ENCODE measurements at places on chromosomes 4 and X. TPM values are rescaled to one million over a fixed set of nuclear protein-coding genes. Genes with fewer than 3 reads are reported as not detected.

The RBM47 gene
- total RNA-seq: 153 TPM

The NXF2 gene
- total RNA-seq: not detected

The UGT2B15 gene
- total RNA-seq: not detected

The PNMA5 gene
- not detected for total RNA-seq

The GNRHR gene
- total RNA-seq: 0.19 TPM

The RNF175 gene
- total RNA-seq: not detected

DNA sequence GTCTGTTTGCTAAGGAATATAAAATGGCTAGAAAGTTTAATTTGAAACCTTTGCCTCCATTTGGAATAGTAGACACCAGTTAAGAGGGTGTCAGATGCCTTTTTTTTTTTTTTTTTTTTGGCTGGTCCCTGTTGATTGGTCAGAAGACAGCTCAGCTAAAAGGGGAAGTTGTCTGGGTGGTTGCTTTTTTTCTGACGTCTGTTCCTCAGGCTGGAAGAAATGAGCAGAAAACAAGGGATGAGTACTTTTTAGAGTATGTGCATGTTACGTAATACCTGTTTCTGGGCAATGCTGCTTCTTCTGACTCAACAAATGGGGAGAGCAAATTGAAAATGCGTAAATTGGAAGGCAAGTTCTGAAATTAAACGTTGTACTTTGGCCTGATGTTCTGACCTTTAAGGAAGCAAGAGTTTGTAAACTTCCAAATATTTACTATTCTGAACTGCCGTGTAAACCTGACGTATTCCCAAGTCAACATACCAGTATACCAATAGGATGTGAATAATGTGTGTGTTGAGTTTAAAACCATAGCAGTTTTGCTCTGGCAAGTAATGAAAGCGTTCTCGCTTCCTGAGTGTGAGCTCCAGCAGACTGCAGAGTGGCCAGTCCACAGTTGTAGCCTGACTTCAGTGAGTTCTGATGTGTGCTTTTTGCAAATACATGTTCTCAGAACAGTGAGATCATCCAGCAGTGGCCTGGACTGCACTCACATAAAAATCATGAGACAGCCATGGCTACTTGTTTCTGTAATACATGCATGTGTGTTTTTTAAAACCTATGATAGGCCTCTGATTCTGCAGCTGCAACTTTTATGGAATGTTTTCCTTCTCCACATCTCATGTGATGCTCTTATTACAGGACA is 1.7 kb downstream of the SAT1 start:
- no peak for DNase-seq

GRCh38 chr4:72109959-72110497 is 78.2 kb downstream of the NPFFR2 start:
- DNase-seq: no peak

DNA sequence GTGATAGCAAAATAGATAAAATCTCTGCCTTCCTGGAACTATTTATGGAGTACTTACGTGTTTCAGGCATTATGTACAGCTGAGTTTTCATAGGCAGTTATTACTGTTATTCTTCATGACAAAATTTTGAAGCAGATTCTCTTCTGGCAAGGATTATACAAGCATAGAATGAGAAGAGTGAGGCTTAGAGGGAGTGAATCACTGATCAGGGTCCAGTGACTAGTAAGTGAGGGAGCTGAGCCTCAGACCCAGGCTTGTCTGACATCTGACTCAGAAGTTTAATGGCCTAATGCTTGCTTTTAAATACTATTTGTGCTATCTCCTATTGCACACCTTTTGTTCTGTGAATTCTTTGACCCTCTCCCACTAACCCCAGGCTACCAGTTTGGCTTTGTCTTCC is 110.6 kb downstream of the DTHD1 start:
- DNase-seq: no peak

- no peak for DNase-seq
Measured at GRCh38 chrX:48924270-48924669, 5.4 kb upstream of the PIM2 start.

- DNase-seq: no peak
Measured at GRCh38 chr4:41006141-41006540, 208.2 kb downstream of the APBB2 start.

DNA sequence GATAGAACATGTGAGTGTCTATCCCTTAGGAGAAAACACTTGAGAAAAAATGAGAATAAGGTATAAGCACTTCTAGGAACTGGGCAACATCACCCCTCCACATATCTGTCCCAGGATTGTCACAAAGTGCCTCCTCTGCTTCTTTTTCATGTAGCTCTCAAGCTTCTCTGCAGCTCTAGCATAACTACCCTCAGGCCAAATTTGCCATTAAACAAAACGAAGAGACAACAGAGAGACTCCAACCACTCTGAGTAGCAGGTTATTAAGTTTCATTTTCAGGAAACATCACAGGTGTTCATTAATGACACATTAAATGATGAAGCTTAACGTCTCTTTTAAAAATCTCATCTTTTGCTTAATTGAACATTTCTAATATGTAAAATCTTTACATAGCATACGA is 580.0 kb downstream of the GALNTL6 start:
- no peak for DNase-seq

GRCh38 chrX:110588164-110588563 is 207.5 kb downstream of the CHRDL1 start:
- DNase-seq: no peak

DNA sequence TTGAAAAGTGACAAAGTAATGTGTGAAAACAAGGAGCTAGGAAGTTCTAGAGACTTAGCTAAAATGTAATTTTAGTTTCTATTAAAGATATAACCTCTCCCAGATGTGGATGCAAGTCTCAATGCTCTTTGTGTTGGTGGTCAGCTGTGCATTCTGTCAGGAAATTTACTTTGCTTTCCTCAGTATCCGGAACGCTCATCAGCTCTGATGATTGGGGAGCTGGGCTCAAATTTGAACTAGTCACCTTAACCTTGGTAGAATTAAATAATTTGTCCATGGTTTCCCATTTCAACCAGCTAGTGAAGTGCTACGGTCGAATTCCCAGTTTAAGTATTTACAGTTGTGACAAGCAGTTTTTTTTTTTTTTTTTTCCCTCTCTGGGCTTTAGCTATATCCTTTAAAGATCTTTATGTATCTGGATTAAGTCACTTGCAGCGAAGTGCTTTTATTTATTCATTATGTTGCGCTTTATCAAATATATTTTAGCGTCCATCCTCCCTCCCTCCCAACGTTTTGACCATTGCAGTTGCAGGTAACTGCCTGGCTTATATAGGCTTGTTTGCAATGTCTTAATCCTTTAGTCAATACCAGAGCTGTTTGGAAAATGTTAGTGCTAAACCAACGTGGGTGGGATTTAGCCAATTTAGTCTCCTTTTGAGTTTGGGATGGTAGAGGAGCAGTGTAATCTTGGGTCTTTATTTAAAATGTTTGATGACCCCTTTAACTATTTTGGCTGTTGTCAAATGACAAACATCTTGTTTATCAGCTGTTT is 2.1 kb downstream of the OGT start:
- DNase-seq: no peak

DNA sequence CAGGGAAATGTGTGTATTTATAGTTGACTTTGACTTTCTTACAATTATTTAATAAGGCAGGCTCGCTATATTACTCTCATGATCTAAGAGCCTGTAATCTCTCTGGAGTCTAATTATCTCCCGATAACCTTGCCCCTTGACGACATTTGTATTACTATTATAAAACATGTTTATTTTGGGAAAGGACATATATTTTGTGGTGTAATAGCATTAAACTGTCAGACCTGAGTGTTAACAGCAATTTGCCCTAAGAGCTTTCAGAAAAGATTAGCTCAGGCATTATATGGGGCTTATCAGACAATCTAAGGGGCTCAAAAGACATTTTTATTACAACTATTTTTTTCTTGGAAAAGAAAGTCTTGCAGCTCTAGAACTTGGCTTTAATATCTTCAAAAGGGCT is 427.9 kb upstream of the SLIT2 start:
- DNase-seq: no peak

GRCh38 chr4:39415678-39416283 is 9.1 kb downstream of the KLB start:
- DNase-seq: no peak

DNA sequence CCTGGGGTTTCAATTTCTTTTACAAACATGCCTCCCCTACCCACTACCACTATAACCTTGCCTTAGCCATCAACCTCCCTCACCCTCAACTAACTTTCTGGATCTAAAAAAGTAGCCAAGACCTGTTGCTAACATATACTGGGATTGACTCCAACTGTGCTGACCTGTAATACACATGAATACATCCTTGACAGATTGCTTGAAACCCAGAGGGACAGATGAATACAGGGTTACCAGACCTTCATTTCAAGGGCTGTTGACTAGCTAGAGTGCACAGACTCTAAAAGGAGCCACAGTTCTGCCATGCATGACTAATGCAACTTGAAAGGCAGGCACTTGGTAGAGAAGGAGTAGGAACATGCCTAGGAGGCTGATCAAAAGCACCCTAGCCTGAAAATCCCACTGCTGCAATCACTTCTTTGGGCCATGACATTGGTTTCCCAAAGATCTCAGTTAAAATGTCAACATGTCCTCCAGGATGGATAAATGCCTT is 121.0 kb downstream of the PCDH19 start:
- DNase-seq: no peak

DNA sequence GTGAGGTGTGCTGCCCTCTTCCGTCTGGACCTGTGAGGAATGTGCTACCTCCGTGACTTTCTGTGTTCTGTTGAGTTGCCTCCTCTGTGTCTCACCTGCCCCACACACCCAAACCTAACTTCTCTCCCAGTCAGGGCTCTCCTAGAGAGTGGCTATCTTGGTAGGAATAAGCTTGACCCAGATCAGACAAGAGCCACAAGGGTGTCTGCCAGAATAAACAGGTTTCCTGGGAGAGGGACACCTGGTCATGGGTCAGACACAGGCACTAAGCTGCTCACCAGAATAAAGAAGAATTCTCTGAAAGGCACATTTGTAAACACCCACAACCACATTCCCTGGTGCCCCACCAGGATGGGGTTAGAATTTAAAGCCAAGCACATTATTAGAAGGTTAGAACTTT is 11.1 kb downstream of the ZNF182 start:
- DNase-seq: no peak

Measured in esophagus squamous epithelium (tissue), 5 donors.